Fibroblast of the aortic adventitia (primary cell): ENCODE measurements at places on chromosomes 4 and X.

GRCh38 chr4:89305712-89306437 is 1.7 kb downstream of the GPRIN3 start:
- DNase-seq = no peak

DNA sequence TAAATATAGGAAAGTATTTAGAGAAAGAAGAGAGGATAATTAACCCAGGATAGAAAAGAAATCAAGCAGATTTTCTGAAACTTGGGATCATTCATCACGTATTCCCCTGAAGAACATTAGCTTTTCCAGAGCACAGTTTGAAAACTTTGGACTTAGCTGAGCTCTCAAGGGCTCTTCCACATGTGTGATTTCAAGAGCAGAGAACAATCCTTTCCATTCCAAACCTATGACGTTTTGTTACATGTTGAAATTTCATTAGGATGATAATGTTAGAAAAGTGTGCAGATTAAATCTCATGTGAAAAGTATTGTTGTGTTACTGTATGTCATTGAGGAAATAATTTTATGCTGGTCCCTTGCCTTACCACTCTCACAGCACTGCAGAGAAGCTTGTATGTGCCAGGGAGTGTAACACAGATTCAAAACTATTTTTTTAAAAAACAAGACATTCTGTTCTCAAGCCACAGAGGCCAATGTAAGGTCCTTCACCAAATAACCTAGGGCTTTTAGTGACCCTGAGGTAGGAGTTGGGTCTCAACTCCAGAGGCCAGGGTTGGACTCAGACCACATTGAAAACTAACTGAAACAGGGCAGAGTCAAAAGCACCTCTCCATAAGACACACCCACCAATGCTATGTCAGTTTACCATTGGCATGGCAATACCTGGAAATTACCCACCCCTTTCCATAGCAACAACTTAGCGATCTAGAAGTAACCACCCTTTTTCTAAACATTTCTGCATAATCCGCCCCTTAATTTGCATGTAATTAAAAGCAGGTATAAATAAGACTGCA is 141.3 kb downstream of the ANXA5 start:
- peak; percentile 54 for DNase-seq

DNA sequence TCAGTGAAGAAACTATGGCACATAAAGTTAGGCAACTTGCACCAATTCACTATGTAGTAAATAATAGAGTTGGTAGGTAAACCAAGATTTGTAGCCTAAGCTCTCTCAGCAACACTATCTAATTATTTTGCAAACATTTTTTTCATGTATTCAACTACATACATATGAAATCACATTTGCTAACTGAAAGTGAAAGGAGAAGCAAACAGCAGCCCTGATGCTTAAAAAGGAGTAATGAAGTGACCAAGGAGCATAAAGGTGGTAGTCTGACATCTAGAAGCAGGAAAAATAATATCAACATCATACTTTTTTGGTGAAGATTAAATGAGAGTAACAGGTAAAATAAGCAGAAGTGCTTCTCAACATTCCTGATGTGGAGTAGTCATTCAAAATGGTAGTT is 603.7 kb downstream of the GRXCR1 start:
- DNase-seq = peak; percentile 12

DNA sequence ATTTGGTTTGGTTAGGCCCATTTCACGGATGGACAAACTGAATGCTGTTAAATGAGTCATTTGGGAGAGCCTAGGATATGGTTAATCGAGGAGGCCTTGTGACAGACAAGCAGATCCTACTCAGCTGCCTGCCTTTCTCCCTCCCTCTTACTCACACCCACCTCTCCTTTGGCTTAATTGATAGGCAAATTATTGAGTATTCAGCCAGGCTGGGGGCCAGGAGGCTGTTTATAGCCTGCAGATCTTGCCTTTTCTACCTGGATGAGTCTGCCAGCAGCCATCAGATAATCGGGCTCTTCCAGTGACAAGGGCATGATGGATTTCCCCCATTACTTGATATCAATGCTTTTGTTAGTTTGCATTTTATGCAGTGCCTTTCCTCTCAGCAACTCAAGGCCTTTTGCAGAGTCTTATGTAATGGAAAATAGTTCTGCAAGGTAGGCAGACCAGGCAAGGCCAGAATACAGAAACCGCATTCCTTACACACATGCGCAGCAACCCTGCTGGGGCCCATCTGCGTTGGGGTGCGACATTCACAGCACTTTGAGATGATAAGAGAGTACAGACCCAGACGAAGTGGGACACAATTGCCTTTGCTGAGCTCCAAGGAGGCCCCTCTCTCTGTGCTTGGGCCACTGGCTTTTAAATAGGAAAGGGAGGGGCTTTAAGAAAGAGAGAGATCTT is 96.2 kb upstream of the ATP6AP2 start:
- no peak for DNase-seq

- peak; percentile 69 for DNase-seq
Observed at GRCh38 chr4:7207628-7208231, 15.4 kb downstream of the SORCS2 start.

DNA sequence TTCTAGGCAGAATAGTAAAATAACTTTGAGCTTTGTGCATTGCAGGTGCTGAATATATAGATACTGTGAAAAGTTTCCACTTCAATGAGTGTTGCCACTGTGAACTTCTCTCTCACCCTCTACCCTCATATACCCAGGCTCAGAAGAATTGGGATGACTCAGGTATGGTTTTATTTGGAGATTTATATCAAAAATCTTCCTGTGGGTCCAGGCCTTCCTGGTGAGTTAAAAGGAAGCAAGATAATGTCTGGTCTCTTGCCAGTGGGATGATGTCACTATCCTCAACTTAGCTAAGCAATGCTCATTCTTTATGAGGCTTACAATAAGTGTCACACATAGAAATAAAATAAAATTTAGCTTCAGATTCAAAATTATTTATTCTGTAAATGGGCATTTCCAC is 153.3 kb upstream of the TENT5D start:
- peak; percentile 62 for DNase-seq

- DNase-seq = no peak
Observed at GRCh38 chrX:123175366-123176122, 8.5 kb upstream of the GRIA3 start.
